ENCODE measurements at places on chromosomes 4 and X.

GRCh38 chr4:53748328-53748772, 157.1 kb upstream of the LNX1 start:
- no peak for DNase-seq

GRCh38 chrX:130741584-130741983, 161.4 kb downstream of the ENOX2 start:
- DNase-seq = no peak

DNA sequence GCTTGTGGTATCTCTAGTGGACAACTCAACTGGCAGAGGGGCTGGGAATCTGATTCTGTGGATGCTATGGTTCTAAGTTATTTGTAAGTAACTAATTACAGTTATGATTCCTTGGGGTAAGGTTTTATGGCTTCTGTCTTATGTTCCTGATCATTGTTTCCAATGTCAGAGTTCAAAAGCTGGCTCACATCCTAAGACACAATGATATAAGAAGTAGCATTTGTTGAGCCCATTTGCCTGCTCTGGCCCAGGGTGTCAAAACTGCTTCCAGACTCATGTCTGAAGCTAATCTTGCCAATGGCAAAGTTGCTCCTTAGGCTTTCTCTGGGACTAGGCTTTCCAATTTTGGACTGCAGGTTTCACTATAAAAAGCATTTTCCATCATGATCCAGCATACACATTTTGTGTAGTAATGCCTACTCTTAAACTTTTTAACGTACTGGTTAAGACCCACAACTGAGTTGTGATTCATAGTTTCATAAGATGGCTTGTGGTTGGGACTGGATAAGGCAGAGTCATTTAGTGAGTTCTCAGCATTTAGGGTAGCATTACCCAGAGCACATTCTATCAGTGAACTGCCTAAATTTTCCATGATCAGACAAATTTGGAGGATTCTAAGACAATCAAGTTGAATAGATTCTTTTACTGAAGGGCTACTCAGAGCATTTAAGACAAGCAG, 50.0 kb downstream of the CCNI start:
- no peak for DNase-seq

- DNase-seq = no peak
These were observed 53.2 kb upstream of the TBC1D14 start for GRCh38 chr4:6856391-6856790.

DNA sequence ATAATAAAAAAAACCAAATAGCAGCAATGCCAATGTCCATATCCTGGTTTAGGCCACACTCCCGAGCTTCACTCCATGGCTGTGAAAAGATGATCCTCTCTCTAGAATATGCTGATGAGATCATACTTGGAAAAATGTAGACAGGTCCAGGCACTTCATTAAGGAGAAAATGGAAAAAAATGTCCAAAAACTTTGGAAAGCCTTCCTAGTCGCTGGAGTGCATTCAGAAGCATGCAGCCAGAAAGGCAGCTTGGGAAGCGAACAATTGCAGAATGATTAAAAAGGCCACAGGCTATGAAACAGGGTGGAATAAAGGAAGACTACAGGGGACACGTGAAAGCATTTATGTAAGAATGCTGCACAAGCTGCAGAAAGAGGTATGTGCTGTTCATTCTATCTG, 165.6 kb upstream of the HCCS start:
- DNase-seq = no peak

DNA sequence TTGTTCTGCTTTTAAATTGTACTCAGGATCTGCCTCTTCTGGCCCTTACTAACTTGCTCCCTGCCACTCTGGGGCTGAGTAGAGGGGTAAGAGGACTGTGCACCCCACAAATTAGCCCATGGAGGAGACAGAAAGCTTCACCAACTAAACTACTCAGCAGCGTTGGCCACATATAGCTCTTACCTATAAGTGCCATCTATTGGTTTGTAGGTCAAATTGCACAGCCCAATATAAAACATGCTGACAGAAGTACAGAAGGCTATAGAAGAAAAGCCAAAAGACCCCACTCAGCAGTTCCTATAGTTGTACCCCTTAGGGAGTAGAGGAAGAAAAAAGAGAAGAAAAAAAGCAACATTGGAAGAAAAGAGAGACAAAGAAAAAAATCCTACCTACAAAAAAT, 341.2 kb upstream of the FMR1 start:
- DNase-seq = no peak

- DNase-seq = no peak
These were observed 19.9 kb upstream of the MXD4 start for GRCh38 chr4:2281575-2282343.

GRCh38 chr4:152283801-152284470, 252.0 kb downstream of the FBXW7 start:
- DNase-seq = no peak

- no peak for DNase-seq
These were observed 133.0 kb upstream of the HTR2C start for GRCh38 chrX:114450911-114451310.

GRCh38 chrX:110108381-110108821, 105.5 kb downstream of the TMEM164 start:
- no peak for DNase-seq

- DNase-seq = no peak
These were observed 254.4 kb upstream of the BOD1L1 start for GRCh38 chr4:13881892-13882291.

- DNase-seq = no peak
These were observed 186.7 kb downstream of the TENM3 start for GRCh38 chr4:182429896-182430295.

- no peak for DNase-seq
These were observed 77.9 kb downstream of the LUZP4 start for GRCh38 chrX:115367455-115367854.

DNA sequence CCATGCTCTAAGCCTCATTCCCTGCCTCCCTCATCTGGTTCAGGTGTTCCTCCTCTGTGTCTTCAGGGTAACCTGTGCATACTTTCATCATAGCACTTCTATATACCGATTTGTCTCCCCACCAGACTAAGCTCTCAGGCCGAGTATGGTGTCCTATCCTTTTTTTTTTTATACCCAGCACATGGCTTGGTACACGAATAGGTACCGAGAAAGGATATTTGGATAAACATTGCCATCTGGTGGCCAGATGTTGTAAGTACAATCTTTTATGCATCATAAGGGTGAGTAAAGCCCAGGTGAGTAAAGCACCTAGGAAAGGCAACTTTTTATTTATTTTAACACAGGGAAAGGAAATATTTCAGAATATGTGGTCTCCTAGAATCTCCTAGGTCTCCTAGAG, 68.4 kb downstream of the MID2 start:
- no peak for DNase-seq

GRCh38 chrX:15203694-15204093, 66.2 kb downstream of the ASB9 start:
- DNase-seq = no peak

- DNase-seq = no peak
These were observed 152.4 kb downstream of the SNCA start for GRCh38 chr4:89684536-89684935.

DNA sequence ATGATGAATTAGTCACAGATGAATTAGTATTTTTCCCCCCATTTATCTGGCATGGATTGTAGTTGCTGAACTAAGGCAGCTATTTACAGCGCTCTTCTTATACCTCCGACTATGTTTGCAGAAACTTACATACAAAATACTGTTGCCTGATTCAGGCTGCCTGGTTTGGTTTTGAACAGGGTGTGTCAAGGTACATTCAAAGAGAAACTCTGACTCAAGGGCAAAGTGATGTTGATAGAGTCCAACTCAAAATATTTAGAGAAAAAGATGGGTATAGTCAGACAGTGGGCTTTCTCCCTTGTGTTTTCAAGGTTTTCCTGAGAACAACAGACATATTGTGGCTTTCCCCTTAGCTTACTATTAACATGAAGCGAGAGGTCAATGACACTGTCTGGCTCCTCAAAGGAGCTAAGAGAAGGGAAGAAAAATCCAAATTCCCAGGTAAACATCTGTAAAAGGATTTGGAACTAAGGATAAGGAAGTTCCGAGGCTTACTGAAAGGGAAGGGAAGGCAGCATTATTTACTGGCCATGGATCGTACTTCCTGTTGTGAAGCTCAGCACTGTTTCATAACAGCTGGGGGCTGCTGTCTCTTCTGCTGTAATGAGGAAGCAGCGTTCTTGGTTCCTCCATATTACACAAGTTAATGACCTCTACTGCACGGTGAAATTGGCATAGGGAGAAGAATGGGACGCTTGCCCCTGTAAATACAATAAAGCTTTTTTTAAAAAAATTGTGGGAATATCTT, 30.9 kb downstream of the FAM9C start:
- DNase-seq = no peak

- no peak for DNase-seq
These were observed 14.0 kb upstream of the SHROOM4 start for GRCh38 chrX:50827996-50828395.

All from omental fat pad (tissue), 4 donors.